ENCODE measurements at places on chromosomes 12 and 14.

GRCh38 chr14:37046815-37047214, 125.6 kb downstream of the SLC25A21 start:
- no peak for DNase-seq

DNA sequence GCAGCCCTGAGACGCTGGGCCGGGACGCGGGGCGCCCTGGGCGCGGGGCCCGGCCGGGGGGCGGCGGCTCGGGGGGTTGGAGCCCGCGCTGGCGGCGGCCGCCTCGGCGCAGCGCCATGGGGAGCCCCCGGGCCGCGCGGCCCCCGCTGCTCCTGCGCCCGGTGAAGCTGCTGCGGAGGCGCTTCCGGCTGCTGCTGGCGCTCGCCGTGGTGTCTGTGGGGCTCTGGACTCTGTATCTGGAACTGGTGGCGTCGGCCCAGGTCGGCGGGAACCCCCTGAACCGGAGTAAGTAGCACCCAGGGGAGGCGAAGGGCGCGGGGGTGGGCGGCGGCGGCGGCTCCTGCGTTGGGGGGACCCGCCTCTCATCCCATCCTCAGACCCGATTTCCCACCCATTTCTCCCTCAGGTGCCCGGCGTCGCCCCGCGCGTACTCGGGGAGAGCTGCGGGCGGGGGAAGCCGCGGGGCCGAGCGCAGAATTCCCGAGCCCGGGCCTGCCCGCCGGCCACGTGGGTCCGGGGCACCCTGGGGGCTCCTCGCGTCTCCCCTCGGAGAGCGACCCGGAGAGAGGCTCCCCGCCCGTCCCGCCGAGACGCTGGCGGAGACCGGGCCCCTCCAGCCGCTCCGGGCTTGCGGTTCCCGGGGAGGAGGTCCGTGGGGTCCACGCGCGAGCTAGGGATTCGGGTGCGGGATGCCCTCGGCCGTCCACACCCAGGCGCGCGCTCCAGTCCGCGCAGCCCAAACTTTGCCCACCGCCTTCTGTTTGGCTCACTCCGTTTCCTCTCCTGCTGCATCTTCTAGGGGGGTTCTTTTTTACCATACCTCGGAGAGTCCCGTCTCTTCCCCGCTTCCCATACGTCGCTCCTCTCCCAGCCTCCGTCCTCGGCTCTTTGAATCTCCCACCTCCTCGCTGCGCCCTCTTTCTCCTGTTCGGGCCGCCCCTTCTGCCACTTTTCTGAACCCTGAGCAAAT, 807 bp downstream of the B4GALNT3 start:
- DNase-seq, result no peak

- no peak for DNase-seq
These were observed 85.5 kb downstream of the TGFB3 start for GRCh38 chr14:75896341-75896740.

DNA sequence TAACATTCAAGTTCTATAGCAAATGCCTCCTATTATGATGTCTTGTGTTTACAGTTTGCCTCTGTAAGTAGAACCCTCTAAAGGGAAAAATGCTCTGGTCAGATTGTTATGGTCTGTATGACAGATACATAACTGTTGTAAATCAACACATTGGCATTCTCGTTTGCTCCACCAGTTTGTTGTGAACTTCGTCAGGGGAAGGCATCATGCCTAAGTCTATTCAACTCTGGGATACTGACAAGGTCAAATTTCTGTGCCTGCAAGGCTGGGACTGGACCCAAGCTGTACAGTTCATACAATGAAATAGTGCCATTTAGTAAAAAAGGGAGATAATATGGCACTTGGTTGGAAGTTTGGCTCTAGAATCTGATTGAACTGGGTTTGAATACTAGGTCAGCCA, 392.3 kb downstream of the RAD51B start:
- no peak for DNase-seq

DNA sequence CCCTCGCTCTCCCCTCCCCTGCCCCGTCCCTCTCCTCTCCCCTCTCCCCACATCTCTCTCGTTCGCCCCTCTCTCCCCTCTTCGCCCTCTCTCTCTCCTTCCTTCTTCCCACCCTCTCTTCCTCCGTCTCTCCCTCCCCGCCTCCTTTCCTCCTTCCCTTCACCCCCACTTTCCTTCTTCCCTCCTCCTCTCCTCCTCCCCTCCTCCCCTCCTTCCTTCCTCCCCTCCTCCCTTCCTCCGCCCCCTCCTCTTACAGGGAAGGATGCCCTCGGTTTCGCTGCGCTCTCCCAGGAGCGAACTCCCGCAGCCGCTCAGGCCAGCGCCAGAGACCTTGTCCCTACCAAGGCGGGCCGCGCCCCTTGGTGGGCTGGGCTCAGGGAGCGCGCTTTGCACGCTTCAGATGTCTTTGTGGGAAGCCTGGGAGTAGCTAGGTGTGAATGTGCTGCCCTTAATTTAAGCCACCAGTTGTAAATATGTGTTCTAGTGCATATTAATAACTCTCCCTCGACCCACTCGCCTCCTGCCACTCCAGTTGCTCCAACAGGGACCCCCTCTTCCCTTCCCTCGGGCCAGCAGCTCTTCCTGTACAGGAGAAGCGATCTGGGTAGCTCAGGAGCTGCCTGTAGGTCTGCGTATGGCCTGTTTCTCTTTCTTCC, 13.3 kb upstream of the MAP3K9 start:
- DNase-seq, result no peak

DNA sequence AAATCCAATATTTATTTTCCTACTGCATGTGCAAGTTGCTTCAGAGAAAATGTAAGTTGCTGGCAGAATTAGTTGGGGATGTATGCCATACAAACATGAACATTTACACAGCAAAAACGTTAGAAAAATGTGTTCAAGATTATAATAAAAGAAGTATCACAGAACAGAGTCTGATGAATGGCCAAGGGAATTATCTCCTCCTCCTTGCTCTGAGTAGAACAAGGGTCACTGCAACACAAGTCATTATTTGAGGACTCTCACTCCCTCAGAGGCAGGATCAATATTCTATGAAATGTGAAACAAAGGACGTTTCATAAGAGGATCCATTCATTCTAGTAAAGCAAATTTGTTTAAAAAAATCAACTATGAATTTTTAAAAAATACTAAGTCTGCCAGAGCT, 177.8 kb downstream of the PRKD1 start:
- no peak for DNase-seq

GRCh38 chr12:109872-110271, 43.3 kb downstream of the IQSEC3 start:
- DNase-seq, result no peak

- DNase-seq, result no peak
These were observed 20.1 kb downstream of the NID2 start for GRCh38 chr14:52048641-52049204.

DNA sequence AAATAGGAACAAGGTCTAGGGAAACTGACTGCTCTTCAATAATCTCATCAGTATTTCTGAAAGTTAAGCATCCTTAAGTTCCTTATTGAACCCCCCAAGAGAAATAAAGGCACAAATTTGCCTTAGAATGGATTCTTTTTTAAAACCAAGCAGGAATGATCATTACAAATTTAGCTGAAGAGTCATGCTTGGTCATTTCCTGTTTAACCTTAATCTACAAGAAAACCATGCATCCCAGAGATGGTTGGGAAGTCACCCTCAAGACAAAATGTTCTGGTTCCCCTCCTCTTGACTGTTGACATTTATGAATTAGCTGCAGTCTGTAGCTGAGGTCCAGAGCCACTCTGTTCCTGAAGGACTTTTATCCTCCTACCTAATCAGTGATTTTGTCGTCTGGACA, 291.8 kb upstream of the G2E3 start:
- DNase-seq, result no peak

GRCh38 chr12:49105504-49106084, 5.1 kb downstream of the LMBR1L start:
- DNase-seq, result no peak

GRCh38 chr14:69685218-69685616, 73.8 kb downstream of the SUSD6 start:
- peak; percentile 49 for DNase-seq

GRCh38 chr14:33941718-33942117, 9.2 kb downstream of the EGLN3 start:
- no peak for DNase-seq

GRCh38 chr12:132686825-132687210, 324 bp downstream of the POLE start:
- no peak for DNase-seq

DNA sequence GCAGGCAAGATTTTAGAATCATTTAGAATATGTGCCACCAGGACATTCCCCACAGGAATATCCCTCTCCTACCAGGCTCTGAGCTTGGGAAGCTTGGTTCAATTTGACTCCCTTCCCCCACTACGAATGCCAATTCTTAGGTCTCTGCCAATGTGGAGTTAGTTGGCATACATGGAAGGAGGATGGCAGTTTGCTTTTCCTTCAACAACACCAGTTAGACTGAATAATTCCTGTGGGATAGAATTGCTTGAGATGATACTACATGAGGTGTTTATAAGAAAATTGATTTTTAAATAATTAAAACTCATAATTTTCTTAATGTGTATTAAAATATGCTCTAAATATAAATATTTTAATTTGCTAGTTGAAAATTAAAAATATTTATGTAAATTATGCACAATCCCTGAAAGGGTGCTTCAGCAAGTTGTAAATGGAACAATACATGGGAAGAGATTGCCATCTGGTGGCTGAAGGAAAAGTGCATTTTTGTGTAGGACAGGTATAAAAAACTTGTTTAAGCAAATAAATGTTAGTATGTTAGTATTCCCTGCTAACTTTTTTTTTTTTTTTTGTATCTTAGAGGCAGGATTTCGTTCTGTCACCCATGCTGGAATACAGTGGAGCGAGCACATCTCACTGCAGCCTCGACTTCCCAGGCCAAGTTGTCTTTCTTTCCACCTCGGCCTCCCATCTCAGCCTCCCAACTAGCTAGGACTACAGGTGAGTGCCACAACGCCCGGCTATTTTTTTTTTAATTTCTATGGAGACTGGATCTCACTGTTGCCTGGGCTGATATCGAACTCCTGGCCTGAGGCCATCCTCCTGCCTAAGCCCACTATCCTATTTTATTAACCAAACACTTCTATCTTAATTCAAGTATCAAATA, 25.8 kb upstream of the STRAP start:
- DNase-seq, result peak; percentile 90

GRCh38 chr12:30820406-30820946, 65.7 kb upstream of the CAPRIN2 start:
- DNase-seq, result no peak

DNA sequence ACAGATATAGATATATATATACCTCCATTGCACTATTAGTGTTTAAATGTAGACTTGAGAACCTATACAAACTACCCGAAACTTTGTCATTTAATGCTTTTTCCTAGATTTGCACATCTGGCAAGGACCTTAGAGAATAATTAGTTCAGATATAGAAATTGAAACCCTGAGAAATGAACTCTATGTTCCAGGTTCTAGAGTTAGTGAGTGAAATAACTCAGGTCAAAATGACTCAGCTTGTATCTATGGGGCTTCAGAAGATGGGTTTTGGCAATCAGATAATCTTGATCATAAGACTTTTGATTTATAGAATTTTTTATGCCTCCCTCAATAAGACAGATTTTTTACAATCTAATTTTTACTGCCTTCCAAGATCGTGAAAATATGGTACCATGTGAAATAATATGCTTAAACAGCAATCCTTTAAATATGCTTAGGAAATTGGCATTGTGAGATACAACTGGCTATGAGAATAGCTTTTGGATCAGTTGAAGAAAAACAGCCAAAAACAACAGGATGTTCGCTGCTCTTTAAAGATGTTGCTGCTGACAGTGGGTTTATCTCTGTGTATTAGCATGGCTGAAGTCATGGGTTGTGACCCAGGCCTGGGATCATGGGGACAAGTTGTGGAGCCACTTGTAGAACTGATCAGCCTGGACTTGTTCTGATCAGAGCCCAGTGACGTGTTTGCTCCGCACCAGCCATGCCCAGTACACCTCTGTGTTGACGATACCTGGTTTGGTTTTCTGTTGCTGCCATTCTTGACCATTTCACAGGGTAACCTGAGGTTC, 63.6 kb downstream of the TTLL5 start:
- no peak for DNase-seq

GRCh38 chr14:51552275-51552674, 99.4 kb upstream of the FRMD6 start:
- DNase-seq, result no peak

DNA sequence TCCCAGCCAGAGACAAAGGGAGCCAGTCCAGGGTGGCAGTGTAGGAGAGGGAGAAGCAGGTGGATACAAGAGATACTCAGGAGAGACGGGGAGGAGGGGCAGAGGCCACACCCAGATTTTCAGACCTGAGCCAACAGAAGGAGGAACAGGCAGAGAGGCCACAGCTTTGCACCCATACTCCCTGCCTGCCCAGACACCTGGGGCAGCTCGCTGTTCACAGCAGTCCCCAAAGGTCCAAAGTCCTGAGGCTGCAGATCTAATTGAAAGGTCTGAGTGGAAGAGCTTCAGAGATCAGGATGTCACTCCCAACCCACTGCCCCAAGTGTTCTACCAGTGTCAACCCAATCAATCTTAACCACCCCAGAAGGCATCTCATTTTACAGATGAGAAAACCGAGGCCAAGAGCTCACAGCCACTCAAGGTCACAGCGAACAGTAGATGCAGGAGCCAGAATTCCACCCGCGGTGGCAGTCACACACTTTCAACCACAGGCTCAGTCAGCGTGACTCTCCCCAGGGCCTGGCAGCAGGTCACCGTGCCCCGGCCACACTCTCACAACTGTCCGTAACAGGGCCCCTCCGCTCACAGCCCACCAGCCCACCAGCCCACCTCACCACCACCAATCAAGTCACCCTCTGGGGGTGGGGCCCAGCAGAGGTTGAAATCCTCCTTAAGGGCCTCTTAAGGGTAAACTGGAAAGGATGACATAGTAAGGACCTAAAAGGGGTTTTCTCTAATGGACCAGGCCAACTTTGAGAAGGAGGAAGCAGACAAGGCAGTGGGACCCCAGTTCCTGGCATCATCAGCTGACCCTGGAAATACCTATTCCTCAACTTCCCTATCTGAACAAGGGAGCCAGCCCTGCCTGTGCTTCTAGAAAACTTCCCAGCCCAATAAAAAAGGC, 33.3 kb downstream of the ACTN1 start:
- DNase-seq, result peak; percentile 53

- peak; percentile 59 for DNase-seq
These were observed 44.7 kb upstream of the USP15 start for GRCh38 chr12:62215506-62215905.

DNA sequence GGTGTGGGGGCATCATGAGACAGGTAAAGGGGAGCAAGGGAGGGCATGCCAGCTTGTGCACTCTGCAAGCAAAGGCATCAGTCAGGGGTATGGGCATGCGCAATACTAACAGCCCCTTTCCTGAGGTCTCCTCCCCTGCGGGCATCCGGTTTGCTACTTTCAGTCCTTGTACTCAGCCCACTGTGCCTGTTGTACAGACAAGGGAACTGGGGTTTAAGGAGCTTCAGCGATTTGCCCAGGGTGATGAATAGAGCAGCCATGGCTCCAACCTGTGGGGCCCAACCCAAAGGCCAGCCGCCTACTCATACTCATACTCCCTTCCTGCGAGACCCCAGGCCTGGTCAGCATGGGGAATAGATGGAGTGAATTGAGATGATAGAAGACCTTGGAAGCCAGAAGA, 66.7 kb downstream of the GALNT16 start:
- no peak for DNase-seq

- no peak for DNase-seq
These were observed 730 bp downstream of the CLSTN3 start for GRCh38 chr12:7130701-7131501.

- DNase-seq, result no peak
These were observed 95.1 kb downstream of the UNC79 start for GRCh38 chr14:93525696-93526451.

GRCh38 chr12:10623131-10623530, 9.7 kb upstream of the MAGOHB start:
- peak; percentile 11 for DNase-seq

Measured in inflammatory macrophage treated with lipopolysaccharide for 1 hour (primary cell).